ENCODE measurements at places on chromosomes 16 and 17.

GRCh38 chr17:19291646-19292376 is 54.6 kb downstream of the EPN2 start:
- no peak for DNase-seq

GRCh38 chr17:34979650-34980352 is 511 bp upstream of the LIG3 start:
- no peak for DNase-seq

DNA sequence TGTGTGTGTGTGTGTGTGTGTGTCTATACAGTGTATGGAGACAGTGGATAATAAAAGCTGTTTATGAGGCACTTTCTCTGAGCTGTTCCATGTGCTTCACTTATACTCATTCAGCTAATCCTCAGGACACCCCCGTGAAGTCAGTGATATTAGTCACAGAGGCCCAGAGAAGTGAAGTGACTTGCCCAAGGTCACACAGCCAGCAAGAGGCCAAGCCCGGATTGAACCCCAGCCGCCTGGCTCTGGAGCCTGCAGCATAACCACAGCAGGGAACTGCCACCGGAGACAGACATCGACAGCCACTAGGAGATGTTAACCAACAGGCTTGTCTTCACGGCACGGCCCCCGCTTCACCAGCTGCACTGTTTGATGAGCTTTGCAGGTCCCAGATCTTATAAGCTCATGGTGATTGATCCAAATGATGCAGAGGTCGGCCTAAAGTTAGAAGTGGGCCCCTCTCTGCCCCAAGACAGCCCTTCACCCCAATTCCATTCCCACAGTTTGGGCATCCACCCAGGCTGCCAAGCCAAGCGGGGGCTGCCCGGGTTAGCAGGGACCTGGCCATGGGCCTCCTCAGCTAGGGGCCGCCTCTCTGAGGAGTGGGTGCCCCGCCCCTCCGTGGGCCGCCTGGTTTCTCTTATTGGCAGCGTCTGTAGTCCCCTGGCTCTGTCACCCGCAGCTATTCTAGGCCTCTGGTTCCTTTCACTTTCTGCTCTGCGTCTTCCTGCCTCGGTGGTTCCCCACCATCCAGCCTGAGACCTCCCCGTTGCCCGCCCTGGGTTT is 30.9 kb downstream of the SOCS1 start:
- no peak for DNase-seq

- no peak for DNase-seq
Observed at GRCh38 chr16:26724189-26724588, 342.5 kb upstream of the C16orf82 start.

- DNase-seq: no peak
Observed at GRCh38 chr16:66548868-66549267, 1.1 kb downstream of the TK2 start.

DNA sequence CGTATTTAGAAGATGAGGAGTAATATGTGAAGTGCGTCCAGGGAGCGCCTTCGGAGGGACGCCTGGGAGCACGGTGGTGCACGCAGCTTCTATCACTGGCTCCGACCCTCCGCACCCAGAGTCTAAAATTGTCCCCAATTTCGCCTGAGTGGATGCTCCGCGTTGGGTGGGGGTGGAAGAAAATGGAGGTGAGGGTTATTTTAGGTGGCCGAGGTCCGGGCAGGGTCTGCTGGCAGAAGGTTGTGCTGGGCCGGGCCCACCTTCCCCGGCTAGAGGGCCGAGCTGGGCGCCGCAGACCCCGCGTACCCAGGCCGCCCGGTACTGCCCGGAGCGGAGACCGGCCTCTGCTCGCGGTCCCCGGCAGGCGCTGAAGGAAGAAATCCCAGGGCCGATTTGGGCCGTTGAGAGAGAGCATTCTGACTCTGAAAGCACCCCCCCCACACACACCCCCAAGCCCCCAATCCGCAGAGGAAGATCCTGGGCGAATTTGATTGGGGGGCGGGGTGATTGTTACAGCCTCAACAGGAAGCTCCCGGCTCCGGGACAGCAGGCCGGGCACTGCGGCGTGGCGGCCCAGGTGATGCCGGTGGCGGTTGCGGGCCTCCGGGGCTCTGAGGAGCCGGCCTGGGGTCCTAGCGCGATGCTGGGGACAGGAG is 3.0 kb downstream of the BAHCC1 start:
- no peak for DNase-seq

DNA sequence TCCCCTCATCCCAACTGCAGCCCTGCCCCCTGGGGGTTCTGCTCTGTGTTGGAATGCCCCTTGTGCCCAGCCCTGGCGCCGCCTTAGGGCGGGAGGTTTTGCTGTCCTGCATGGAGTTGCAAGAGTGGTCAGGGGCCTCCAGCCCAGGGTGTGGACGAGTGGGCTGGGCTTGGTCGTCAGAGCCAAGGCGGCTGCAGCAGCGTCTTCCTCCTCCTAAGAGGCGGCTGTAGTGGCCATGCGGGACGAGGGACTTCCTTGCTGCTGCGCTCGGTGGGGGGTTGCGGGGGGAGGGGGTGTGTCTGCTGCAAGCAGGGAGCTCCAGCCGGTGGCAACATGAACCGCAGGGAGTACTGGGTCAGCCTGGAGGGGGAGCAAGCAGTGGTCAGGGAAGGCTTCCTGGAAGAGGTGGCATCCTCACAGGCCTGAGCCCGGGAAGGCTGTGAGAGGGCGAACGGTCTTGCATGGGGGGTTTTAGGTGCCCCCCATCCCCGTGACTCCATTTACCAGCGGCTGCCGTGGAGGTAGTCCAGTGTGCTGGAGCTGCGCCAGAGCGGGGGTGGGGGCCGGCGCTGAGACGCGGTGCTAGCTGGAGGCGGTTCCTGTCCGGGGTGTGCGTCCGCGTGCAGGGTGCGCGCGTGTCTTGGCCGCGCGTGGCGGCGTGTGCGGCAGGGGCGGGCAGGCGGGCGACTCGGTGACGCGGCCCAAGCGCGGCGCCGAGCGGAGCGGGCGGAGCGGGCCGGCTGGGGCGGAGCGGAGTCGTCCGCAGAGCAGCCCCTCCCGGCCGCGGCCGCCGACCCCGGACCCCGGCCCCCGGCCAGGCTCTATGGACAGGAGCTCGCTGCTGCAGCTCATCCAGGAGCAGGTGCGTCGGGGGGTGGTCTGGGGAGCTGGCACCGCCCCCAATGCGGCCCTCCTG is at the start of gene RHBDL1:
RHBDL1 (plus strand) TSS at position 704 of the 916 bp plus-strand sequence; CDS start at position 824, 120 bp downstream.
- no peak for DNase-seq

- no peak for DNase-seq
Observed at GRCh38 chr17:42878123-42878880, 22.3 kb upstream of the G6PC1 start.

DNA sequence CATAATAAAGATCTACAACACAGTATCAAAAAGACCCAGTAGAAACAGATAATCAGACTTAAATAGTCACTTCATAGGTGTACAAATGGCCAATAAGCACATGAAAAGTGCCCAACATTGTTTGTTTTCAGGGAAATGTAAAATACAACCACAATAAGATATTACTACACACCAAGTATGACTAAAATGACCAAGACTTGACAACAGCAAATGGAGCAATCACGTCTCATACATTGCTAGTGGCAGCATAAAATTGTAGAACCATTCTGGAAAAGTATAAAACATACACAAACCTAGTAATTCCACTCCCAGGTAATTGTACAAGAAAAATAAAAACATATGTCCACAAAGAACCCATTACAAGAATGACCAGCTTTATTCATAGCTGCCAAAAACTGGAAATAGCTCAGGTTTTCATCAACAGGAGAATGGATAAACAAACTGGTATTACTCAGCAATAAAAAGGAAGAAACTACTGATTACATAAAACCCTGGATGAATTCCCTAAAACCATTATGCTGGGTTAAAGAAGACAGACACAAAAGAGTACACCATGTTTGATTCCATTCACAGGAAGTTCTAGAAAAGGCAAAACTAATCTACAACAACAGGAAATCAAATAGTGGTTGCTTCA is 85.6 kb downstream of the TTC19 start:
- DNase-seq: no peak

GRCh38 chr16:69924777-69925191 is 26.4 kb upstream of the CLEC18A start:
- no peak for DNase-seq

- no peak for DNase-seq
Observed at GRCh38 chr17:10172241-10172741, 26.1 kb downstream of the GAS7 start.

DNA sequence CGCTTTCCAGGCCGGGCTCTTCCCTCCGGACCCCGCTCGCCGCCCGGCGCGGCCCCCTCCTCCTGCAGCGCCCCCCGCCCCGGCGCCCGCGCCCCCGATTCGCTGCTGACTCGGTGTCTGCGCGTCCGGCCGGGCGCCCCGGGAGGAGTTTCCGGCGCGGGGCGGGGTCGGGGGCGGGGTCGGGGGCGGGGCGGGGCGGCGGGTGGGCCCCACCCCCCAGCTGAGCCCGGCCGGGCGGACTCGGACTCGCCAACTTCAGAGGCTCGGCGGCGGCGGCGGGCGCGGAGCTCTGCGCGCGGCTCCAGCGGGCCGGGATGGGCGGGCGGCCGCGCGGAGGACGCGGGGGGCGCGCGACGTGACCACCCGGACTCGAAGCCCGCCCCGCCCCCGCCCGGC is at the start of gene METRNL:
METRNL (plus strand) TSS at position 258 of the 396 bp plus-strand sequence. CDS start 207 bp downstream, outside the sequence.
- DNase-seq: peak; percentile 46

GRCh38 chr16:1158456-1159324 is 5.8 kb downstream of the CACNA1H start:
- DNase-seq: peak; percentile 64

GRCh38 chr17:52546990-52547389 is 388.5 kb upstream of the CA10 start:
- DNase-seq: no peak

GRCh38 chr16:53065461-53066061 is 10.8 kb downstream of the CHD9 start:
- DNase-seq: no peak

DNA sequence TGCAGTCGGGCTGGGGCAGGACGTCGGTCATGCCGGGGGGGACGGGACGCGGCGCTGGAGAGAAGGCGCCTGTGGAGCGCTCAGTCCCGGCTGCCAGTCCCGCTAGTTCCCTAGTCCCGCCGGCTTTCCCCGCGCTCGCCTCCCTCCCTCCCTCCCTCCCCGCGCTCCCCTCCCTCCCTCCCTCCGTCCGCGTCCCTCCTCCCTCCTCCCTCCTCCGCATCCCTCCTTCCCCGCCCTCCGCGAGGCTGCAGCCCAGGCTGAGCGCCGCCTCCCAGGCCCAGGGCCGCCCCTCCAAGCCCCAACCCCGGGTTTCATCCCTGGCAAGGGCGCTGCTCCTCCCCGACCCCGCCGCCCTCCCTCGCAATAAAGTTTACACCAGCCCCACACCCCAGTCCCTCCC is 34.8 kb downstream of the TIMM22 start:
- no peak for DNase-seq

DNA sequence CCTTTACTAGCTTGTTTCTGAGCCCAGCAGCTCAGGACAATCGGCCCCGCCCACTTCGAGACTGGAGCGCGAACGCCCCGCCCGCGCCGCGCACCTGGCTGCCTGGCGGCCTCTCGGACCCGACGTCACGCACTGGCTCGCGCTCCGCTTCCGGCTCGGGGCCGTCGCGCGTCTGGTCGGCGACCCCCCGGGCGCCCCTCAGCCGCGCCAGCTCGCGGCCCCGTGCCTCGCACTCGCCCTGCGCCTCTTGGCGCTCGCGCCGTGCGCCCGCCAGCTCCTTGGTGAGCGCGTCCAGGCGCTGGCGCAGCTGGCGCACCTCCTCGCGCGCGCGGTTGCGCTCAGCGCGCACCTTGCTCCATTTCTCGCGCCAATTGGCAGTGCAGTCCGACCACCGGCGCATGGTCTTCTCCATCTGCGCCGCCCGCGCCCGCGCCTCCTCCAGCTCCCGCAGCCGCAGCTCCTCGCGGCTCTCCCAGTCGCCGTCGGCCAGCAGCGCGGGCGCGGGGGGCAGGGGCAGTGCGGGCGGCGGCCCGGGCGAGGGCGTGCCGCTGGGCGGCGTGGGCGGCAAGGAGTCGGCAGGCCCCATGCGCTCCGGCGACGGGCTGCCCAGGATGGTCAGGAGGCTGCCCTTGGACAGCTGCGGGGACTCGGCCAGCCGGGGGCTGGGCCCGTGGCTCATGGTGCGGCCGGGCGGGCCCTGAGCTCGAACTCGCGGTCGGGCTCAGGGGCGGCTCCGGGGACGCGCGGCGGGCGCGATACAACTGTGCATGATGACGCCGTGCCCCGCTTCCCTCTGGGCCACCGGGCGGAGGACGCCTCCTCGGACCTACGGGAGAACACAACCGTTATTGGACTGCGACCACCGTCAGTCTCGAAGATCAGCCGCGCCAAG is 7.6 kb downstream of the CCDC102A start:
- no peak for DNase-seq

DNA sequence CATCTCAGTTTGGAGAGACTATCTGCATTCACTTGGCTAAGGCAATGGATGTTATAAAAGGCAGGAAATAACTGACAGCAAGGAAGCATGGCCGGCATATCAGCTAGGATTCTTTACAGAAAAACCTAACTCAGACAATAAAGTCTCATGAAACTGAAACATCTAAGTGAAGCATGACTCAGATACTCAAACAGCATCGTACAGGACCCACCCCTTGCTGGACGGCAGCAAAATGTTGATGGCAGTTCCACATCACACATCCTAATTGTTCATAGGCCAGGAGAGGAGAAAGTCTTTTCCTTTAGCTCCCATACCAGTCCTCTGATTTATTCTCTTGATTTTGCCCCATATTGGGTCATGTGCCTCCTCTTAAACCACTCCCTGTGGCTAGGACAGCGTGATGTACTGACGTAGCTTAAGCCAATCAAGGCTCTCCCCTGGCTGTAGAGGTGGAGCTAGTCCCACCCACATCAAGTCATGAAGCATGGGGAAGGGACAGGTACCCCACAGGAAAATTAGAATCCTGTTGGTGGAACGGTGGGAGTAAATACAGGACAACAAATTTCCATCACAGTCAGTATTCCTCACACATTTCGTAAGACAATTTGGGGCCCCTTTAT is 178.9 kb downstream of the IRX3 start:
- DNase-seq: no peak

DNA sequence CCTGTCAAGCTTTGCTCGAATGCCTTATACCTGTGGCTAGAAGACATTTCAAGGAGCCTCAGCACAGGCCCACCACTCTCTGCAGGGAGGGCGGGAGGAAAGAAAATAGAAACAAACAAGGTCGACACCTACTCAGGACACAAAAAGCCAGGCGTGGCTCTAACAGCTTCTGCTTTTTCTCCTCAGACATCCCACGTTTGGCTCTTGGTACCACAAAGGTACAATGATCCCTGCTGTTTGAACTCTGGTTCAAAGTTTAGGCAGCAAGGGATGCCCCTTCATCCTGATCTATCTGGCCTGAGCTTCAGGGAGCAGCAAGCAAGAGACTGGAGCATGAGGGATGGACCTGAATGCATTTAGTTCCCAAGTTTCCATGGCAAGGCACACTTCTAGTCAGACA is 57.1 kb downstream of the CREBBP start:
- DNase-seq: no peak
